T-helper 17 cell (primary cell): ENCODE measurements at places on chromosomes 3 and 15.

DNA sequence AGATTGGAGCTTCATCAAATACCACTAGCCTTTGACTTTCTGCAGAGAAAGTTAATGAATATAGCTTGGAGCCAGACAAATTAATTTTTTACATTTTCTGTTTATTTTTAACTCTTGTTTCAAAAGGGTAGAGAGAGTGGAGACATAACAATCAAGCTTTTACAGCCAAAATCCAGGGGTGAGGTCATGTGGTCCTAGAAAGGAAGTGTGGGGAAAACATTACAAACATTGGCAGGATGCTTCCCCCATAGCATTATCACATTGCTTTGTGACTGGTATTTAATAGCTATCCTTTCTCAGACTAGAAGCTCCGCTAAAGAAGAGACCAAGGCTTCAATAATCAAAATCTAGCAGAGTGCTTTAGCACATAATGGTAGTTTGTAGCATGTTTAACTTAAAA lies 46.4 kb upstream of the PHLDB2 start:
- no peak for DNase-seq

- no peak for DNase-seq
Measured at GRCh38 chr3:193451902-193452301, 73.3 kb upstream of the ATP13A5 start.

GRCh38 chr3:170949211-170949610 lies 40.8 kb upstream of the EIF5A2 start:
- no peak for DNase-seq

DNA sequence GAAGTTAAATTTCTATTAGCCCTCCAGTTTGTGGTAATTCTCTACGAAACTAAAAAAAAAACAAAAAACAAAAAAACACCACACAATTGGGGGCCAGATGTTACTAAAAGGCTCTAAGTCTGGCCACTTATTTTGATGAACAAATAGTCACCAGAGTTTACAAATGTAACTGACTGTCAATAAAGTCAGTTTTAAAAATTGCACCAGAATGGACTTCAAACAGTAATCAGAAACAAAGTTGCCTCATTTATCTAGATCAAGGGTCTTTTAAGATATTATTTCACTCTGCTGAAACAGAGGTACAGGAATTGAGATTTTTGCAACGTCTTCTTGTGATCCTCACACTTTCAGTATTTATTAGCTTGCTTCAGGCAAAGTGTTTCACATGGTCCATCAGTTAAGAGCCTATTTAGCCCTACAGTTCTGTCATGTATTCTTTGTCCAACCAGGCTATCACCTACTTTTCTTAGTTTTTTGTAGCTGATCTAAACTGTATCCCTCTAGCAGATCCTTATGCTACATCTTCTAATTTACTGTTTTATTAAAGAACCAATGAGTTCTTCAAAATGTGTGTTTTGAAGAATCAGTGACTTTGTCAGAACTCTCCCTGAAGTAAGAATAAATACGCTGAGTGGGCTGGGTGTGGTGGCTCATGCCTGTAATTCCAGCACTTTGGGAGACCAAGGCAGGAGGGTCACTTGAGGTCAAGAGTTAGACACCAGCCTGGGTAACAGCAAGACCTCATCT lies 74.7 kb downstream of the ANKRD28 start:
- DNase-seq = no peak

DNA sequence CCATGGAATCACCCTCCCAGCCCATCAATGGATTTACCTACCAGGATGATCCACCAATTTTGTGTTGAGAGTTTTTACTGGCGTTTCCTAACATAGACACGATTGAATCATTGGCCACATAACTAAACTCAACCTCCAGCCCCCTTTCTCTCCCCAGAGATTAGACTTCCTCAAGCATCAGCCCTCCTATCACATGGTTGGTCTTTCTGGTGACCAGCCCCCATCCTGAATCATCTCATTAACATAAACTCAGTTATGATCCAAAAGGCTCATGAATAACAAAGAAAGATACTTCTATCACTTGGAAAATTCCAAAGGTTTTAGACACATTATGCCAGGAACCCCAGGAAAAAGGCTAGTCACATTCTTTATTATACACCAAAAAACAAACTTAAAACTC lies 21.2 kb downstream of the PRKAR2A start:
- DNase-seq = no peak

DNA sequence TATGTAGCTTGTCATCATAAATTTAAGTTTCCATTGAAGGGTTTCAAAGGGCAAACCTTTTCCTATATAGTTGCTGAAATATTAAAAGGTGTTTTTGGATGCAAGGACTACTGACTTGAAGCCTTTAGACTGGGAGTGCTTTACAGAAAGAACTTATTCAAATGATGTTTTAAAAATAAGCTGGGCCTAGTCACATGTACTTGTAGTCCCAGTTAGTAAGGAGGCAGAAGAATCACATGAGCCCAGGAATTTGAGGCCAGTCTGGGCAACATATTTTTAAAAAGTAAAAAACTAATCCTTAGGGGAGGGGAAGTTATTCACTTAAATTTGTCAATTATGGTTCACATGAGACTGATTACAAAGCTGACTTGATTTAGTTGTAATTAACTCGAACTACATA lies 65.0 kb downstream of the SMARCC1 start:
- DNase-seq = no peak

DNA sequence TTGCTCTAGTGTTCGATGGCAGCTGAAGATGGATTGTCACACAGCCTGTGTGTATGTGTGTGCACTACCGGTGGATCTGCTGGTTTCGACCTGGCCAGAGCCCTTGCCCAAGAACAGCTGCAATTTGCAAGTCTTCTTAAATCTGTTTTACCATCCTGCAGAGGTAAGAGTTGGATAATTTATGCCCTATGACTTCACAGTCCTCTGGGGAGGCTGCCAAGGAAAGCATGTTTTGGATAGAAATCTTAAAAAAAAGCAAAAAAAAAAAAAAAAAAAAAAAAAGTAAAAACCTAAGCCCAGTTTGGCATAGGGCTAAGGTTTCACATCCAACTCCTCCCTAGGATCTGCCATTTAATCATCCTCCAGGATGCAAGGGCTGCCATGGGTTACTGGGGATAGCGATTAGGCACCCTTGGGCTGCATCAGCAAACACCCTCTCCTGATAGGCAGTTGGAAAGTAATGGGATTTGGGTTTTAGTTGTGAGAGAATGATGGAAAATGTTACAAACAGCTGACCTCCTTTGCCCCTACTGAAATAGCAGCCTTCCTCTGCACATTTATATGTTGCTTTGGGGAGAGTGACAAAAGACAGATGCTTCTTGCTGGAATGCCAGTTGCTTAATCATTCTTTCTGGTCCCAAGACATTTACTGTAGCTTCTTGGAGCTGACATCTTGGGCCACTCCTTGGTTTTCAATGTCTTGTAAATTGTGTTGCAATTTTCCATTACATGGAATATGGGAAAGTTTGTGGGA lies 35.4 kb downstream of the CD200R1L start:
- no peak for DNase-seq

DNA sequence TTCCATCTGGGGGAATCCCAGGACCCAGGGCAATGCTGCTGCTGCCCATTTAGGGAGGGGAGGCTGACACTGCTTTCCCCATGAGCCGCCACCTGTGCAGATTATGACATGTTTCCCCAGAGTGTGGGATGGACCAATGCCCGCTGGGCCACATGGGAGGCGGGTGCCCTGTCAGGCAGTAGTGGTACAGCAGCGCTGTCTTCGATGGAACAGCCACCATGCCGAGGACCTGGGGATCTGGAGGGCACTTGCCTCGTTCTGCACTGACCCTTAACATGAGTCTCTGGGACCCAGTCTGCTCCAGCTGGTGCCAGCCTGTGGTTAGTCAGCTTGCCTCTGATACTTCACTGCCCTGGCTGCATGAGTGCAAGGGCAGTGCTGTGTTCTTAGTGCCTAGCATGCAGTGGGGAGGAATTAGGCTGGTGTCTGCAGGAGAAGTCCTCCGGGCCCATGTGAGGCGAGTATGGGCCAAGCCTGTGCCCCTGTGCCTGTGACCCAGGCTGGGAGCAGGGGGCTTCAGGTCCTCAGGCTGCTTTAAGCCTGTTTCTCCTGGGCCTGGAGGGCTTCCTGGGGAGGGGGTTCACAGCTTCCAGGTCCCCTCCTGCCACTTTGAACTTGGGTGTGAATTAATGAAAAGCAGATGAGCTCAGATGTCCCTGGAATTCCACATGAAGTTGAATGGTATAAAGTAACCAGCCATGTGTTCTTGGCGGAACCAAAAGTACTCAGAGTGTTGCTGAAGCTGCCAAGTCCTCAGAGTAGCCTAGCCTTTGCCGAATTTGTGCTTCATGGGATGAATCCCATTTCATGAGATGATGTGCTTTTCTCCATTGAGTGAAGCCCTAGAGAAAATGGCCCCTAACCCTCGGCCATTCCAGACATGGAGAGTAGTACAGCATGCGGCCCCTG lies 22.9 kb downstream of the KLF13 start:
- DNase-seq = no peak

DNA sequence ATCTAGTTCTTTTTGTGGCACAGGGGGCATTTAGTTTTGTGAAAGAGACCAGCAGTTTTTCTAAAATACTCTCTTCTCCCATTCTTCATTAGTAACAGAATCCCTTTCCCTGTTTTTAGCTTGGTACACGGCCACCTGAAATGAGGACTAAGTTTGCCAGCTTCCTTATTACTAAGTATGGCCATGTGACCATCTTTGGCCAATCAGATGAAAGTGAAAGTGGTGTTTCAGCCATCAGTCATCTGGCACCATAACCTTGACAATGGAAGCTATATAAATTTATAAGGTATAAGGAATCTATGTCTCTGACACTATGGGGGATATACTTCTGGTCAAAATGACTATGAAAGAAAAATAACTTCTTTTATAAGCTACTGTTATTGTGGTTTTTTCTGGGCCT lies 570.4 kb downstream of the AGBL1 start:
- no peak for DNase-seq

DNA sequence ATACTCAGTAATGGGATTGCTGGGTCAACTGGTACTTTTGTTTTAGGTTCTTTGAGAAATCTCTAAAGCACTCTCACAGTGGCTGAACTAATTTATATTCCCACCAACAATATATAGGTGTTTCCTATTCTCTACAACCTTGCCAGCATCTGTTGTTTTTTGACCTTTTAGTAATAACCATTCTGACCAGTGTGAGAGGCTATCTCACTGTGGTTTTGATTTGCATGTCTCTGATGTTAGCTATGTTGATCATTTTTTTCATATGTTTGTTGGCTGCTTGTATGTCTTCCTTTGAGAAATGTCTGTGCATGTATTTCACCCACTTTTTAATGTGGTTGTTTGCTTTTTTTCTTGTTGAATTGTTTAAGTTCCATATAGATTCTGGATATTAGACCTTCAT lies 98.2 kb upstream of the DCBLD2 start:
- no peak for DNase-seq

GRCh38 chr3:160134964-160135363 lies 90.3 kb upstream of the C3orf80 start:
- DNase-seq = no peak

- DNase-seq = no peak
Measured at GRCh38 chr3:31096661-31097395, 202.4 kb upstream of the GADL1 start.

- no peak for DNase-seq
Measured at GRCh38 chr3:42660898-42661297, 7.4 kb downstream of the ZBTB47 start.

GRCh38 chr3:37694284-37694675 lies 167.4 kb upstream of the CTDSPL start:
- no peak for DNase-seq
